ENCODE measurements at places on chromosomes 4 and X.

- DNase-seq, result no peak
Observed at GRCh38 chr4:177681902-177682301, 239.7 kb upstream of the AGA start.

GRCh38 chrX:12997906-12998687 lies 23.2 kb downstream of the TMSB4X start:
- DNase-seq, result no peak

GRCh38 chrX:153793291-153793690 lies 884 bp downstream of the IDH3G start:
- no peak for DNase-seq

DNA sequence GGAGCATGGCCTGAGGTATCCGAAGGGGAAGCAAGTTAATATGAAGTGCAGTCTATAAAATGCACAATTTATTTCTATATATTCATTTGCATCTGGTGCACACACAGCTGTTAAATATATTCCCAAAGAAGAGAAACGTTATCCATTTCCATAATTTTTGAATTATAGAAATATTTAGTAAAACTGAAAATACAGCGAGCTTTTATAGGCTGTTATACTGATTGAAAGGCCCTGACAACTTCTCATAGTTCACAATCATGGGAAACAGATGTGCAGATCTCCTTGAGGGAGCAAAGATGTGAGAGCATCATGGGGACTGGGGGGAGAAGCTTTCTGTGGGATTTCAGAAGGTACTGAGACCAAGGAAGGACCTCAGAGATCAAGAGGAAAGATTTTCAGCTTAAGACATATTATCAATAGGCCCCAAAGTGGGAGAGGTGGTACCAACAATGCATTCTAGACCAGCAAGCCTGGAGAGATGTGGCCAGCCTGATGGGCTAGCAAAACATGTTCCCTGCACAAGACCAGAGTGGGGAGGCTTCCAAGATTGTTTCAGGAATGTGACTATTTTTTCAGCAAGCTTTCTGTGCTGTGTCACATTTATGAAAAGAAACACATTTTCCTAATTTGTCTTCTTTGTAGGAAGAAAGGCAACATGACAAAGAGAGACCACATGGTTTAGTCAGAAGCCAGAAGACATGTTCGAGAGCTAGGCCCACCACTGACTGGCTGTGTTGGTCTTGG lies 256.0 kb upstream of the SFRP2 start:
- no peak for DNase-seq

GRCh38 chr4:22661443-22661842 lies 31.3 kb upstream of the GBA3 start:
- no peak for DNase-seq

GRCh38 chr4:97330917-97331316 lies 812.4 kb downstream of the STPG2 start:
- DNase-seq, result no peak

GRCh38 chr4:175421506-175421905 lies 390.6 kb downstream of the GPM6A start:
- DNase-seq, result no peak

- DNase-seq, result no peak
Observed at GRCh38 chr4:145348291-145348690, 133.4 kb upstream of the SMAD1 start.

- no peak for DNase-seq
Observed at GRCh38 chrX:136147976-136148375, 643 bp downstream of the FHL1 start.

GRCh38 chr4:15077969-15078368 lies 75.7 kb downstream of the CPEB2 start:
- DNase-seq, result no peak

DNA sequence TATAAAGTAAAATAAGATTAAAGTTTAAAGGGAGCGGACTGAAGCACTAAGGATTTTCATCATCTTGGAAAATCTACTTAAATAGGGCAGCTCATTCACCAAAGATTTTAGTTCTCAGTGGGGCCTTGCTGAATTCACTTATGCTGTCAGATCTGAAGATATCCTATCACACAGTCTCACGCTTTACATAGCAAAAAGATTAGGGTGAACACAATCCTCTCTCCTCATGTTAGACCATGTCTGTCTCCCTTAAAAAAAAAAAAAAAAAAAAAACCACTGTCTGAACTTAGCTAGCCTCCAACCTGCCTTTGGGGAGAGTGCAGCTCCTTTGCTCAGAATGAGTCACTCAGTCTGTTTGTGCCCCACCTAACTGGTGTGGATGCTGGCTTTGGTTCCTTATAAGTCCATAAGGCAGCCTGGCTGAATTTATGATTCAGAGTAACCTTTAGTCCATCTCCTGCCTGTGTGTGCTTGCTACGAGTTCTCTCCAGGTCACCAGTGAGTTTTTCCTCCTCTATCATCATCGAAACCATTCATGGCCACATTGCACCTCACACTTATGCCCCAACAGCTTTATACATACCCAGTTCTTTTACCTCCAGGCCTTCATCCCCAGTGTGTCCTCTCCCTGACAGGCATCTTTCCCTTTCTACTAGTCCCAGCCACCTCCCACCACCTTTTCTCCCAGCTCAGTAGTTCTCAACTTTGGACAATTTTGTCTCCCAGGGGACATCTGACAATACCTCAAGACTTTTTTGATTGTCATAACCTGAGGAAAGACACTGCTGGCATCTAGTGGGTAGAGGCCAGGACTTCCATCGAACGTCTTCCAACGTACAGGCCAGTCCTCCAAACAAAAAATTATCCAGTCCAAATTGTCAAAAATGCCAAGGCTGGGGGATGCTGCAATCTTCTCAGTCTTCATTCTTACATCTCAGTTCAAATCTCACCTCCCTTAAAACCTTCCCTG lies 220.7 kb upstream of the EMCN start:
- DNase-seq, result no peak

DNA sequence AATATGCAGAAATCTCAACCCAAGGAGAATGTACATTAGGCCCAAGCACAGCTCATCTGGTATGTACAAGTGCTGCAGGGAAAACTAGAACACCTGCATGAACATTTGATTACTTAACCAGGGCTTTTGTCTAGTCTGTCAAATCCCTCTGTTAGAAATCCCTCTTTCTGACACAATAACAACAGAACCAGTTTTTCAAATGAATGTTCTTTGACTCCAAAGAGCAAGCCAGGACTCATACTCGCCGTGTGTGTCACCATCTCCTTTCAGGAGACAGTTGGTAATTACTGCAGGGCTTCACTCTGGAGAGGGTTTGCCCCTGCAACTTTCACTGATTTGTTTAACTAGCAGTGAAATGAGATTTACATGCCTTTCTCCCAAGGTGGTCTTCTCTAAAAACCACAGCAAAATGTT lies 143.0 kb upstream of the FAM241A start:
- DNase-seq, result no peak

DNA sequence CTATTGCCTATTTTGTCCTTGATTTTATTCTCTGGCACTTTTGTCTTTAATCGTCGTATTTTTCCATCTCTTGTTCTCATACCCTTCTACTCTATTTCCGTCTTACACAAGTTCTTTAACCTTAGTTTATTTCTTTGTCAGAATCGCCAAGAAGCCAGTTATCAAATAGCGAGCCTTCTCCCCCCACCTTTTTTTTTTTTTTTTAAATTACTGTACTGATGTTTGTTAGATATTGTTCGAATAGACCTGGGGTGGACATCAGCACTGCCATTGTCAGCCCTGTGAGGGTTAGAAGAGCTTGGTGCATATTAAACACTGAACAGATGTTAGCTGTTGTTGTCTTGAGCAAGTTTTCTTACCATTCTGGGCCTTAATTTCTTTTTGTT lies 1.2 kb downstream of the SPCS3 start:
- no peak for DNase-seq
